ENCODE measurements at places on chromosomes 12 and 14. TPM values are rescaled to one million over a fixed set of nuclear protein-coding genes. Genes with fewer than 3 reads are reported as not detected.

- DNase-seq, result no peak
Observed at GRCh38 chr12:6154730-6155459, 30.4 kb upstream of the VWF start.

DNA sequence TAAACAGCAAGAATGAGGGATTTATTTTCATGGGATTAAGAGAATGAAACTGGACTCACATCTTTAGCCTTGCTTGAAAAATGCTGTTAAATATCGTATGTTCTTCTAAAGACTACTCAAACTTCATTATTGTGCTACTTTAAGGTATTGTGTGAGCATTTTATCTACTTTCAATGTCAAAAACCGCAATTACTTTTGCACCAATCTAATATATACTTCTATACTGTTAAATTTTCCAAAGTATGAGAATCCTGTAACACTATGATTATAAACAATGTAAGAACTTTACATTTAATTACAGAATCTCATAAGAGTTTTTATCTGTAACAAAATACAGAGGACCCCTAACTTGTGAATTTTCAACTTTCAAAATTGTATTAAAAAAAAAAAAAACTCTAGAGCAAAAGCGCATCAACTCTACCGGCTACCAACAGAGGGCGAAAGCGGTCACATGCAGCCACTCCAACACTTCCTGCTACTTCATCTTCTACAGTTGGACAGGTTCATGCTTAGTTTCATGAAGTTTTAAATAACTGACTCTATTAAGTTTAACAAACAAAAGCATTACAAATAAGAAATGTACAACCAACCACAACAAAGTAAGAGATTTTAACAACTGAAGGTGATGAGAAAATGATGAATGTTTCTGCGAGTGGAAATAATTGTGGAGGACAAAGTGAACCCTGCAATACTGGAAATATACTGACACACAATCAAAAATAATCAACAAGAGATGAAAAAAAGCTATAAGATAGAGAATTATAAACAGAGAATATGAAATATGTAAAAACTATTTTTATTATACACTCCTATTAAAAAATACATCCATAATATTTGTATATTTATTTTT is 210.9 kb downstream of the MED13L start:
- peak; percentile 59 for DNase-seq

RNASE7 gene
- total RNA-seq, result not detected

DNA sequence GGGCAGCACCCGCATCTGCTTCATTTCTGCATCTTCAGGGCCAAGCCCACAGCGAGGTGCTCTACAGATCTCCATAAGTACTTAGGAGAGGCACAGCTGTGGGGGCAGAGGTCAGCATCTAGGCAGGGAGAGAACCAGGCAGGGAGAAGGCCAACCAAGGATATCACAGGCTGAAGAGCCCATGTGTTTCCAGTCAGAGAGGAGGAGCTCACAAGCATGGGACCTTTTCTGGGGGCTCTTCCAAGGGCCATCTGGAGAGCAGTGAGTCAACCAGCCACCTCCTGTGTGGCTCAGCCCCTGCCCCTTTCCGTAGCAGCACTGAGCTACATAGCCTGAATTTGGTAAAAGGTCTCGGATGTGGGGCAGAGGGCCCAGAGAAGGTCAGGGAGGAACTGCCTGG is 78.5 kb downstream of the ARL6IP4 start:
- DNase-seq, result no peak

DNA sequence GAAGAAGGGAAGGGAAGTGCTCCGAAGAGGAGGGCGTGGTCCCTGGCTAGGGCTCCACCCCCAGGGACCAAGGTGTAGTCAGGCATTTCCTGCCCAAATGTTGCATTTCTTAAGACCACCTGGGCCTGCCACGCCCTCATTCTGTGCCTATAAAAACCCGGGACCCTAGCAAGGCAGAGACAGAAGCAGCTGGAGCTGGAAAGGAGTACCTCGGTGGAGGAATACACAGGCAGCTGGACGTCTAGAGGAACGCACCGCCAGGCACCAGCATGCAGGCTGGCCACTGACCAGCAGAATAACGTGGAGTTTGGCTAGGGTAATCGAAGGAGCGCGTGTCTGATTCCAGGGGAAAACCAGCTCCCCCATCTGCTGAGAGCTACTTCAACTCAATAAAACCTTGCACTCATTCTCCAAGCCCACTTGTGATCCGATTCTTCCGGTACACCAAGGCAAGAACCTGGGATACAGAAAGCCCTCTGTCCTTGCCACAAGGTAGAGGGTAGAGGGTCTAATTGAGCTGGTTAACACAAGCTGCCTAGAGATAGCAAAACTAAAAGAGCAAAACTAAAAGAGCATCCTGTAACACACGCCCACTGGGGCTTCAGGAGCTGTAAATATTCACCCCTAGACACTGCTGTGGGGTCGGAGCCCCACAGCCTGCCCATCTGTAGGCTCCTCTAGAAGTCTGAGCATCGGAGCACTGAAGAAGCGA is 21.0 kb downstream of the CFL2 start:
- no peak for DNase-seq

Measured in renal cortical epithelial cell (primary cell).